ENCODE measurements at places on chromosomes 13 and 19.

- no peak for DNase-seq
These were observed 552.5 kb downstream of the TBC1D4 start for GRCh38 chr13:74929436-74929835.

DNA sequence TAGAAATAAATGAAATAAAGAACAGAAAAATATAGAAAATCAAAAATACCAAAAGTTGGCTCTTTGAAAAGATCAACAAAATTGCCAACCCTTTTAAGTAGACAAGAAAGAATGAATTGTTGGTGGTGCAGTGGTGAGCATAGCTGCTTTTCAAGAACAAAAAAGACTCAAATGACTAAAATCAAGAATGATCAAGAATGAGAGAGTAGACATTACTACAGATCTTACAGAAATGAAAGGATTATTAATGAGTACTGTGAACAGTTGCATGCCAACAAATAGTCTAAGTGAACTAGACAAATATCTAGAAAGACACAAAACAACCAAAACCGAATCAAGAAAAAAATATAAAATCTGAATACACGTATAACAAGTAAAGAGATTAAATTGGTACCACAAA lies 53.9 kb downstream of the FNDC3A start:
- no peak for DNase-seq

- DNase-seq: no peak
These were observed 317.9 kb downstream of the SHISA2 start for GRCh38 chr13:25733696-25734435.

DNA sequence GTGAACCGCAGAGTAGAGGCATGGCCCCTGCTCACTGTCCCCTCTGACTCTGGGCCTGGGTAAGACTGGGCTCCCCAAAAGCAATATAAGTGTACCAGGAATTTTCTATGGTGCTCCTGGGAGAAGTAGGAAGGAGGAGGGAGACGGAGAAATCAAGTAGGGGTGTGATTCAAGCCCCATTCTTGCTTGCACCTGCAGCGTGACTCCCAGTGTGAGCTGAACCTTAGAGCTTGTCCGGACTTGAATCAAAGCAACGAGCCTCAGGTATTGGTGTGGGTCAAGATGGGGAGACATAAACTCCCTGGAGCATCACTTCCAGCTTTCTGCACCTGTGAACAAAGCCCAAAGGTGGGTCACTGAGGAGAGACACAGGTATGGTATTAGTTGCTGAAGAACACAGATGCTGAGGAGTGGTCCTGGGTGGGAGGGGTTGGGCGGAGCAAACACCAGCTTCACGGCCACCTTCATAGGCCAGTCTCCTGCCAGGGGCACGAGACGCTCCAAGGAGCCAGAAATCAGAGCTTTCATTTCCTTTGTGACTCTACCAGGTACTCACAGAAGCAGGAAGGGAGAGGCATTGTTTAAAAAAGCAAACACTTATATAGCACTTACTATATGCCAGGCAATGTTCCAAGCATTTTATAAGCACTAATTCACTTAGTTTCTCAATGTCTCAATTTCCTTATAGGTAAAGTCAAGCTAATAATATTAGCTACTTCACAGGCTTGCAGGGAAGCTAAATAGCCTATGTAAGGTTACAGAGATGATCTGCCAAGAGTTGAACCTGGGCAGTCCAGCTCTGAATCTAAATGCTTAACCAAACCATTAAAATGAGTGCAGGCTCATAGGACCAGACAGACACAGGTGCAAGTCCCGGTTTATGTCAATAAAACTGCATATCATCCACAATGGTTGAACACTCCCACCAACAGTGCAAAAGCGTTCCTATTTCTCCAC lies 775.3 kb downstream of the UQCRFS1 start:
- no peak for DNase-seq

DNA sequence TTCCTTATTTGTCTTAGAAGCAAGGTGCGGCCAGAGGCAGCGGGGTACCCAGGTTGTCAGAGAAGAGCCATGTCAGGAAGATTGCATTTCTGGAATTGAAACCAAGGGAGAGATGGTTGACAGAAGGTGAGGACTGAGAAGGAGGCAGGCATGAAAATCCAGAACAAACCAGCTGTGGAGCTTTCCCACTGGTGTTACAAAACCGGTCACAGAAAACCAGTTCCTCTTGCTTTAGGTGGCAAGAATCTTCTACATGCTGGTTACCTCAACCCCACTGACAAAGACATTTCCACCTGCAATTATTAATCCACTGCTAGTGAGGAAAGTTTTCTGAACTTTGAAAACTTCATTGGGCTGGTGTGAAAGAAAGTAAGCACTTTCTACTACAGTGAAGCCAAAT lies 64.0 kb upstream of the MED4 start:
- DNase-seq: no peak

DNA sequence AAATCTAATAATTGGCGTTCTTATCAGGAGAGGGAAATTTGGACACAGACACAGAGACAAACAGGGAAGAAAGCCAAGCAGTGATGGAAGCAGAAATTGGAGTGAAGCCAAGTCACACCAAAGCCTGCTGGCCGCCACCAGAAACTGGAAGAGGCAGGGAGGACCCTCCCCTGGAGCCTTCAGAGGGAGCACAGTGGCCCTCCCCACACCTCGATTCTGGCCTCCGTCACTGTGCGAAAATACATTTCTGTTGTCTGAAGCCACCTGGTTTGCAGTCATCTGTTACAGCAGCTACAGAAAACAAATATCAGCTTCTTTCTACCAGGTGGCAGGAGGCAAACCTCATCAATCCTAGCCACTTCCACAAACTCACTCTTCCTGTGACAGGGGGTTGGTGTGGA lies 8.3 kb upstream of the TLE6 start:
- DNase-seq: peak; percentile 53

DNA sequence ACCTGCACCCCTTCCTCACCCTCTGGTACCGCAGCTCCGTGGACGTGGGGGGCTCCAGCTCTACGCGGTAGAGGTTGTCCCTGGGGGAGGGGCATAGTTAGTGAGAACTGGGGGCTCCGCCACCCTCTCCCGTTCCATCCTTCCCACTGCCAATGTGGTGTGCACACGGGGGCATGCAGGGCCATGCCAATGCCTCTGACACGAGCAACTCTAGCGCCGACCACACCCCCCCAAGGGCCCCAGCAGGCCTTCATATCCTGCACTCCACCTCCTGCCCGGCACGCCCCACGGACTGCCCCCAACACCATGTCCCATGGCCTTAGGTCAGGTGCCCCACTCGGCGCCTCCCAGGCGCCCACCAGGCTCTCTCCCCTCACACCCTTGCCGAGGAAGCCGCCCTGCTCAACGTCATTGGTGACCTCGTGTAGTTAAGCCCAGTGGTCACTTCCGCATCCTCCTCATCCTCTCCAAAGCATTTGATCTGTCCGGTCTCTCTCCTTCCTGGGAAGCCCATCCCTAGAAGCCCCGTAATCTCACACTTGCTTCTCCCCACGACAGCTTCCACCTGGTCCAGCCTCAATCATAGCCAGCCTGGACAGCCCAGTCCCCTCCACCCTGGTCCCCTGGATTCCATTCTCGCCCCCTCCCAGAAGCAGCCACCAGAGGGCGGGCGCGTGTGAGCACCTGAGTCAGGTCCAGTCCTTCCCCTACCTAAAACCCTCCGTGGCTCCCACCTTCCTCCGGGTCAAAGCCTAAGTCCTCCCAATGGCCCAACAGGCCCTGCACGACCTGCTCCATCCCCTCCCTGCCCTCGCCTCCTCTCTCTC lies 2.1 kb downstream of the SEMA6B start:
- DNase-seq: no peak

Data from NCI-H2107 (cell line).